ENCODE measurements at places on chromosomes 11 and 22.
A peak's percentile ranks its signal among the peaks of the same experiment; 100 is the strongest.

DNA sequence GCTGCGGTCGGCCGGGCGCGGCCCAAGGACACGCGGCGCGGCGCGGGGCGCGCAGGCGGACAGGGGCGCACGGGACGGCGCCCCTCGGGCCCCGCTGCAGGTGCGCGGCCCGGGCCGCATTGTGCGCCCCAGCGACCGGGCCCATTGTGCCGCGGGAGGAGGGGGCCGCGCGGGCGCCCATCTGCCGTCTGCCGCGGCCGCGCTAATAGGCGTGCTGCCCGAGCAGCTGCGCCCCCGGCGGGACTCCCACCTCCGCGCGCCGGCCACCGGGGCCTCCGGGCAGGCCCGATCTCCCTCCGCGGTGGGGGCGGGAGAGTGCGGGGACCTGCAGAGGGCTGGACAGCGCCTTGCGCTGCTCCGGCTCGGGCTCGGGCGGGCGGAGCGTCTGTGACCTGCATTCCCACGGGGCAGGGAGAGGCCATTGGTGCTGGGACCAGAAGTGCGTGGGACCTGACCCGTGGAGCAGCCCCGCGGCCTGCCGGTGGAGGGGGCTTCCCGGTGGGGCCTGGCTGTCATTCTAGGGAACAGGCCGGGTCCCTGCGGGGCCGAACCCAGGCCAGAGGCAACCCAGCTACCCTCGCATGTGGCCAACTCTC lies 933 bp downstream of the BRSK2 start:
- peak; percentile 65 for DNase-seq

DNA sequence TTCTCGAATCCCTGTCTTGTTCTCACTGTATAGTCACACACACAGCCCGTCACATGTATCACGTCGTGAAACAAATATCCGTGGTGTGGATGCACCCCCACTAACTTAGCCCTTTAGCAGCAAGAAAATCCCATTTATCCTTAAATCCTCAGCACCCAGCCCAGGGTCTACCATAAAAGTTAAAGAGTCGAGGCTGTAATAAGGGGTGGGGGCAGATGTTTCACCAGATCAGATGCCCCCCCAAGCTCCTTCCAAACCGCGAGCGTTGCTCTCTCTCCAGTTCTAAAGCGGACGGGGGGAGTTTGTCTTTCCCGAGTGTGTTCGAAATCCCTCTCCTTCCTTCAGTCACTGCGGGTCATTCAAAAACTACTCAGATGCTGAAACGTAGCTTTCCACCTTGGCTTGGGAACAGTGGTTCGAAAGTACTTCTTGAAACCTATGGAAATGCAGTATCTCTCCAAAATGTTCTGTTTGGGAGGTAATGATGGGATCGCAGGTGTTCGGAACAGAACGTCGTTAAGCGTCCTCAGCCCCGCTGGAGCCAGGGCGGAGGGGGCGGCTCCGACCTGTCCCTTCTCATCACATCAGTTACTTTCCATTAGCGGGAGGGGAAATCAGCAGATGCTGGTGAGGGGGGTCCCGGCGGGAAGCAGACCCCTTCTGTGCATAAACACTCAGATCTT lies 156.2 kb downstream of the BRD1 start:
- DNase-seq: no peak

DNA sequence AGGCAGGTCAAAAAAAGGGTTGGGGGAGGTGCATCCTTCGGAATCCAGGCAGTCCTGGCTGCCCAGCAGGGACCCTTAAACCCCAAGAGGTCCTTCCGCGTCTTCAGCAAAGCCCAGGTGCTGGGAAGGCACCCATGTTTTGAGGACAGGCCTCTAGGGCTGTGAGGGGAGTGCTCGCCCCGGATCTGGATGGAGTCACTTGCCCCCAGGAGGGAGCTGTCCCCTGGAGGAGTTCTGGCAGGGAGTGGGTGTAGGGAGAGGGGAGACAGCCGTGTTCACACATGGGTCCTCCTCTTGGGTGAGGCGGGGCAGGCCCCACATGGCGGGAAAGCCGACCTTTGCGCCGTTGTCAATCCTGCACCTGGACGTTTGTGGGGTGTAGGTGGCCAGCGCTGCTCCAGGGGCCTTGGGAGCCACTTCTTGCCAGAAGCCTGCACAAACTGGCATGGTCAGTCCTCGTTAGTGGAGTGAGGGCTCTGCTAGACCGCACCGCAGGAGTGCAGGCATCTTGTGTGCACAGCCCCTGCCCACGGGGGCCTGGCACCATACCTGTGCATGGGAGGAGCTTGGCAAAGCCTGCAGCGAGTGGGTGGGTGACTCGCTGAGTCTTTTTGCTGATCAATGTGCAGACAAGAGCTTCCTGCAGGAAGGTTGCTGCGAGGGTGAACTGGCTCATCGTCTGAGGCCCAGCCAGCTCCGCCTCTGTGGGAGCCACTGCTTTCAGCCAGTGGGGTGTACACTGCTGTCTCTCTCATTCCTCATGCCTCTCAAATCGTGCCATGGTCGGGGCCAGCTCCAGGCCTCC lies 16.0 kb downstream of the PPIL2 start:
- no peak for DNase-seq

DNA sequence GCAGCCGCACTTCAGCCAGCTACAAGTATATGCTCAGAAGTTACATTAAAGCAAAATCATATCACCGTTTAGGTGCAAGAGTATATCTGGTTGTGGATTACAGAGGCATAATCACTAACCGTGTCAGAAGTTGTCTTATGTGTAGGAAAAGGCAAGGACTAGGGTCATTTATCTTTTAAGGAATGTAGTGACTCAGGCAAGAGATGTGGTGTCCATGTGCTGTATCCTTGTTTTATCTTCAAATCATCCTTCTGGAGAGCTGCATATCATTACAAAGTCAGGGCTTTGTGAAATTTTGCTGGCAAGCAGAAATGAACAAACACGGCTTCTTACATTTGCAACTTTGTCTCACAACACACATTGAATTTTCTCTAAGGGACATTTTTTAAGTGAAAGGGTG lies 12.7 kb upstream of the CHORDC1 start:
- no peak for DNase-seq

- DNase-seq: no peak
Measured at GRCh38 chr11:106070606-106071005, 6.5 kb downstream of the KBTBD3 start.

- DNase-seq: no peak
Measured at GRCh38 chr22:37632174-37633088, 7.0 kb upstream of the SH3BP1 start.

- peak; percentile 22 for DNase-seq
Measured at GRCh38 chr11:103681855-103682254, 354.6 kb upstream of the DDI1 start.

GRCh38 chr11:31814176-31814868 lies 3.2 kb upstream of the PAX6 start:
- peak; percentile 61 for DNase-seq

DNA sequence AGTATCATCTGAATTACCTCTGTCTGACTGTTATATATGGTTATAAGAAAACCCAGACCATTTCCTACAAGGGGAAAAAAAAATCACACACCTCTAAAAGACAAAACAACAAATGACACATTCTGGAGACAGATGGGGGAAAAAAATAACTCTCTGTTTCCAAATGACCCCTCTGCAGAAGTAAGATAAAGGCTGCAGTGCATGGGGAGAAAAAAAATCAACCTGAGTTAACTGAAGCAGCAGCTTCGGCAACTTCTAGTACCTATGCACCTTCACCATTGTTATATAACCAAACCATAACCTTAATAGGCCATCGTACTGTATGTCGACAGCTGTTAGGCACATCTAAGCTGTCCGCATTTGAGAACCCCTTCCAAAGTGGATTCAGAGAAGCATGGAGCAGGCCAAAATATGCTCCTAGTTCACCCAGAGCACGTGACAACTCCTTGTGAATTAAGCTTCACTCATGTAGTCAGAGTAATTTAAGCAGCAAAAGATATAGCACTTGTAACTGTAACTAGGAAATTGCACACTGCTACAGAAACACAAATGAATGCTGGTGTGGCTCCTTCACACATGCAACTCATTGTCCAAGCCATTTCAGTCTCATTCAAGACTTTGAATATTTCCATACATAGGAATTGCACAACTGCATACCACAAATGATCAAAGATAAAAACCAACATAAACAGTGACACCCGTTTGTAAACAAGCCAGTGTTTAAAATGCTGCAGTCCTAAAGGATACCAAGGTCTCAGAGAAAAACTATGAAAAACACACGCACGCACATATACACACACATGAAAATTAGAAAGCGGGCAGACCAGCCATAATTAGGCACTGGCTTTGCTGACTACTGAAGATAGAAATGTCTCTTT lies 2.7 kb downstream of the SIK3 start:
- DNase-seq: no peak

DNA sequence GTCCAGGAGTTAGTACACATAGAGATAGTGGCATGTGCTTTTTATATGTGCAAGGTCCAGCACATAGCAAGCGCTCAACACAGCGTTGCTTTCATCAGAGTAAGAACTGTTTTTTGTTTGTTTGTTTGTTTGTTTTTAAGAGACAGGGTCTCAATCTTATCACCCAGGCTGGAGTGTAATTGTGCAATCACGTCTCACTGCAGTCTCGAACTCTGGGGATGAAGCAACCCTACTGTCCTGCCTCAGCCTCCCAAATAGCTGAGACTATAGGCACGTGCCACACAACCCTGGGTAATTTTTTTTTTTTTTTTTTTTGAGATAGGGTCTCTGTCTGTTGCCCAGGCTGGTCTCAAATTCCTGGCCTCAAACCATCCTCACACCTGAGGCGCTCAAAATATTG lies 10.8 kb downstream of the TCN2 start:
- DNase-seq: no peak

- DNase-seq: no peak
Measured at GRCh38 chr11:10117709-10118351, 176.2 kb downstream of the SBF2 start.

DNA sequence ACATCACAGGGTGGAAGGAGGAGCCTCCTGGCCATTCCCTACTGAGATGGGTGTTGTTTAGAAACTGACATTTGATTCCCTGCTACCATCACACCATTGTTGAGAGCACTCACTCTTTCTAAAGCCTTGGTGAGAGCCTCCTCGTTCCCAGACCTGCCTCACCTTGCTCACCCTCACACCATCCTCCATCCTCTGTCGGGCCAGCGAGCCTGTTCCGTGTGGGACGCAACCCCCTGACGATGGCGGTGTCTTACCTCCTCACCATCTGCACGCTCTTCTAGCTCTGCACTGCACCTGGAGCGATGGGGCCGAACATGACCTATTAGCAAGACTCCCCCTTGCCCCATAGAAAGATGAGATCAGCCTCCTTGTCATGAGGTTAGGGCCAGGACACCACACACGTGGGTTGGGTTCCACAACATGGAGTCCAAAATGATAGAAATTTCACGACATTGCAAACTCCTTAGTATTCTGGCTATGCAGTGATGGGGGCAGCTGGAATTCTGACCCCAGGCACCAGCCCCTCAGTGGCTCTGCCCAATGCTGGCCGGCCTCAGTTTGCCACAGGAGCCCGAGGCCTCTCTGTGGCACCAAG lies 1017.9 kb downstream of the TBC1D22A start:
- DNase-seq: no peak

- no peak for DNase-seq
Measured at GRCh38 chr22:49524362-49524761, 303.3 kb downstream of the BRD1 start.

DNA sequence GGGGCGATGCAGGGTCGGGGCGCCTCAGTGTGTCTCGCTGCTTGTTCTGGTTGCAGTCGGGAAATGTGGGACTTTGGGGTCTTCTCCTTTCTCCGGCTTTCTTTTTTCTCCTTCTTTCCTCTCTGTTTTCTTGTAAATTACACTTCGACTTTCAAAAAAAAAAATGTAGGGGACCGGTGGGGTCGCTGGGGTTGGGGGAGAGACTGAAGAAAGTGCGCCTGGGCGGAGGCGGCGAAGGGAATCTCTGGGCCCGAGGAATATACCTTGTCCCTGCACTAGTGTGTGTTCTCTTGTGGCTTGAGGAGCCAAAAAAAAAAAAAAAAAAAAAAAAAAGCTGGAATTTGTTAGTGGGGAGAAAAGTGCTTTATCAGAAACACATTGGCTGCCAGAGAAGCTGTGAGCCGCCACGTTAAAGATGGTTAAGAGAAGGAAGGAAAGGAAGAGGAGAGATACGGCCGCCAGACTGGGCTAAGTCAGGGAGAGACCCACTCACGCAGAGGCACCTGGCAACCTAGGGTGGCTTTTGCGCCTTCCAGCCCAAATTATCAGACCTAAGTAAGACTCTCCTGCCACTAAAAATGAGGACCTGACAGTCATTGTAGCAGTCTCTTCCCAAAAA lies 8.4 kb upstream of the FLI1 start:
- DNase-seq: peak; percentile 25

DNA sequence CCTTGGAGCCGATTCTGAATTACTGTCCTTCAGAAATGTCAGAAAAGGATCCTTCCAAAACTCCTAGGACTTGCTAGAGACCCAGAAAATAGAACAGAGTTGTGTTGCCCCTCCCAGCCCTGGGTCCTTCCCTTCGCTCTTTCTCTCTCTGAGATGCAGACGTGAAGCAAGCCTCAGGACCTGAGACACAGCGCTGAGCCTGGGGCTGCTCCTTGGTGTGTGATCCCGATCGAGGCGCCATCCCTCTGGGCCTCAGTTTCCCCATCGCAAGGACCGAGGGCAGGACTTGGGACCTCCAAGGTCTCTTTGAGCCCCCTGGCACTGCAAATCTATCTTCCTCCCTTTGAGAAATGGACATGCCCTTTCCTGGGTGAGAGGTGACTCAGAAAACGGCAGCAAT lies 533.5 kb downstream of the TBC1D22A start:
- no peak for DNase-seq

GRCh38 chr11:13042873-13043342 lies 33.8 kb downstream of the RASSF10 start:
- DNase-seq: peak; percentile 11

- no peak for DNase-seq
Measured at GRCh38 chr11:83319346-83319745, 33.2 kb upstream of the CCDC90B start.

GRCh38 chr22:46730568-46731245 lies 7.3 kb downstream of the CERK start:
- DNase-seq: no peak

- no peak for DNase-seq
Measured at GRCh38 chr22:23878219-23878618, 16.0 kb upstream of the MIF start.

DNA sequence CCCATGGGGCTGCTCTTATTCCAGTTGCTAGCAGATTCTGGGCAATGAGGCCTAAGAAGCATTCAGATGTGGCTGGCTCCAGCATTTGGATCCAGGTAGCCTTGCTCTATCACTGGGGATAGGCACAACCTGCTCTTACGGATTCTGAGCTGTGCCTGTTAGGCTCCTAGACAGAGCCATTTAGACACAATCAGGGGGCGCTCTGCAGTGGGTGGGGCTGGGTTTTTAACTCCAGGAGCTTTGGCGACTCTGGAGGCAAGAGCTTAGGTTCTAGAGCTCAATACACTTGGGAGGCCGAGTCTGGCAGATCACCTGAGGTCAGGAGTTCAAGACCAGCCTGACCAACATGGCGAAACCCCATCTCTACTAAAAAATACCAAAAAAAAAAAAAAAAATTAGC lies 32.0 kb downstream of the KCNC1 start:
- peak; percentile 61 for DNase-seq
